Hematopoietic multipotent progenitor cell treated with erythropoietin and hydrocortisone succinate and interleukin-3 and kit ligand, for 6 days (in vitro differentiated cells): ENCODE measurements at places on chromosomes 3 and 15.

DNA sequence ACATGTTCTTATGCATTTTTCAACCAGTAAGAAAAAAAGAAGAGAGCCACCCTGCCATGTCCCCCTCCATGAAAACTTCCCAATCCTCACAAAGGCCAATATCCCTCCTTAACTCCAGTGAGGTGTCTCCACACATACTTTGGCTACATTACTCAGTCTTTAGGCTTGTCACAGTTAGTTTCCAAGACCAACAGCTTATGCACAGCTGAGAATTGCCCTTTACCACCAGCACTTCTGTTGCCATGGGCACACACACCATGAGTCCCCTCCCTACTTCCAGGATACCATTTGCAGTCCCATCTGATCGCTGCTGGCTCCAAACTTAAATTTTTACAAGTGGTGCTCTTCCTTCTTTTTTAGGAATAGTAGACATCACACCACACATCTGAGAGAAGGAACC is 150.3 kb upstream of the STRIT1 start:
- no peak for DNase-seq

GRCh38 chr15:25186411-25186810 is 231.6 kb downstream of the SNRPN start:
- DNase-seq: no peak

- peak; percentile 85 for DNase-seq
Observed at GRCh38 chr15:77118882-77119321, 48.0 kb upstream of the TSPAN3 start.

DNA sequence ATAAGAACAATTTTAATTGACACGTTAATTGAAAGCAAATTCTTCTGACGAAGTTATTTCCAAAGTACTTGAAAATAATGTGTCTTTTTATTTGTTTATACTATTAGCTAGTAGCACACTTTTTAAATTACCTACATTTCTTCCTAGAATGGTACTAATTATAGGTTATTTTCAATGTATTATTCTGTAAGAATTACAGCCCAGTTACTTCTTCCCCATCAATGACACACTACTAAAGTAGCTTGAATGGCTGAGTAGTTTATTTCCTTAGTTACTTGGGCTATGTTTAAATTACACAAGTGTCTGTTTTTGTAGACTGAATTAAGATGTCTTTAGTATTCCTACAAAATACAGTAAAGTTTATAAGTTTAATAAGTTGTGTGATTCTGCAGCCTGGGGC is 217.6 kb upstream of the IL12A start:
- DNase-seq: no peak

DNA sequence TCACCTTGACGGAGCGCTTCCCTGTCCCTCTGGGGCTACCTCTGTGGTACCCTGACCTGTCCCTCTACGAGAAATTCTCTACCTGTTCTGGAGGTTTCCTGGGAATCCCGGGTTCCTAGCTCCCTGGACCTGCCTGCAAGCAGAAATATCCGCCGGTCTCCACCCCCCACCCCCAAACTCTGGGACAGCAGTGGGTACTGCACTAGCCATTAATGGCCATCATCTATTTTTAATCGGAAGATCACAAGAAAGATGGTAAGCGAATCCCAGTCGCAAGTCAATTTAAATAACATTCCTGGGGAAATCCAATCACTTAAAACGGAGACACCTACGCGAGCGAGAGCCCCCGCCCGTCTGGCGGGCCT is 429 bp upstream of the C3orf80 start:
- no peak for DNase-seq

GRCh38 chr3:162224746-162225145 is 728.1 kb downstream of the OTOL1 start:
- no peak for DNase-seq

DNA sequence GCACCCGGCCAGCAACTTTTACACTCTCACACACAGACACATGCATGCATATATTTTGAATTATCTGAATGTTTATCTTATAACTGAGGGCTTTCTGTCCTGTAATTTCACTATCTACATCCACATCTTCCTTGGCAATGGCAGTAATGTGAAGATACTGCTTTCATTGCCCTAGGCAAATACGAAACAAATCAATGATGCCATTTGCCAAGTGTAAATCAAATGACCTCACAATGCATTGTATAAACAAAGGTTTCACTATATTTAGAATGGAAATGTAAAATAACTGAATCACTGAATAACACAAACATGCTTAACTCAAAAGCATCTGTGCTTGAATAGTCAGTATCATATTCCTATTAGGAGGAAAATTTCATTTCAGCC is 455.6 kb downstream of the TBL1XR1 start:
- DNase-seq: no peak

DNA sequence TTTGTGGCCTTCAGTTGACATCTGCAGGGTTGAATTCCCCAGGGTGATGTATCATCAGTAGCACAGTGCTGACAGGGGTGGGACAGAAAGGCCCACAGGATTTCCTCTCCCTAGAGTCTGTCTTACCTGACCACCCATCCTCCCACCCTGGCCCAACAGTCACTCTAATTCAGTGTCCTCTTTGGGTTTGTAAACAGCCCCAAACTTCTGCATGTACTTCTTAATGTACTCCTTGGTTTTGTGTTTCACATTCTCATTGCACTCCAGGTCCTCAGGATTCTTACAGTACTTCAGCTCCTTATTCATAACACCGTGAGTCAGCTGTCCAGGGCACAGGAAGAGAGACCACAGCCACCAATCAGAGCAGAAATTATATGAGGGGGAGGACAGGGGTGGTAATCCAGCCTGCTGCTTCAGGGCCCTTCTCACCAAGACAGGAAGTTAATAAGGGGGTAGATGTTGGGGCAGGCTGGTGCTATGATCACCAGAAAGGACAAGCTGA is 37.5 kb downstream of the NBEAL2 start:
- peak; percentile 70 for DNase-seq

DNA sequence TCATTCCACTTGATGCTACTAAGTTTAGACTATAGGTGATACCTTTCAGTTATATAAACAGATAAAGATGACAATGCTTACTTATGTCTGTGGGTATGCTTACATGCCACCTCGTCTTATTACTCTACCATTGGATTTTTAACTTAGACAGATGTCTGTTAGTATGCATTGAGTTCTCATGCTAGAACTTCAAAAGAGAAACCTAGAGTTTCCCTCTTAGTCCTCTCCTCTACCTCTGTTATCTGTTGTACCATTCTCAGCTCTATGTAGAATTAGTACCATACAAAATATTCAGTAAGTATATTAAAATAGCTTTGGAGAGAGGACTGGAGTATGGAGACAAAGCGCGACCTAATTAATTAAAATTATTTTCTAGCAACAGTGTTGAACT is 111.3 kb downstream of the BBX start:
- DNase-seq: no peak

DNA sequence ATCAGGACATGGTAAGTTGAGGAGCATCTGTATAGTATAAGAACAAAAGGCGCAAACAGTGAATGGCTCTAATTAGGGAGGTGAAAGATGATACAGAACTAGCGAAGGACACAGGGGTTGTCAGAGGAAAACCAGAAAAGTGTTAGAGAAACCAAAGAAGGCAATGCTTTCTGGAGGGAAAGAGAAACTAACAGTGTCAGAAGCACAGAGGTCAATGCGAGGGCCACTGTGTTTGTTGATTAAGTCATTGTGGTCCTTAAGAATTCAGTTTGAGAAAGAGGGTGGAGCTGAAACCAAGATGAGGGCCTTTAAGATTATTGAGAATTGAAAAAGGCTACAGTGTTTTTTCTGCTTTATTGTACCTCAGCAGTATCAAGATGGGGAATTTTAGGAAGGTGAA is 28.8 kb downstream of the ATG7 start:
- DNase-seq: no peak

DNA sequence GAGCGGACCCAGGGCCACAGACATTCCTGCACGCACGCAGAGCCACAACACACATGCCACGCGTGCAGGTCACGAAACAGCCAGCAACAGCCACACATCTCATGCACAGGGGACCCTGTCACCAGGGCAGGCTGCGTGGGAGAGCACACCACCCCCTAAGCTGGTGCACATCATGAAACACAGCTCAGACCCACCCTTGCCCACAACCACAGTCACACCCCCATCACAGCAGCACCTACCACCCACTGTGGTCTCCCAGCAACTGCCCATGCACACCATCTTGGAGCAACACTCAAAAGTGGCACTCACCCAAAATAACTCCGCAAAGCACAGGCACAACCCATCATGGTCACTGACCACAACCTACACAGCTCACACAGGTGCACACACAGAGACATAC is 75.7 kb downstream of the OCA2 start:
- no peak for DNase-seq

DNA sequence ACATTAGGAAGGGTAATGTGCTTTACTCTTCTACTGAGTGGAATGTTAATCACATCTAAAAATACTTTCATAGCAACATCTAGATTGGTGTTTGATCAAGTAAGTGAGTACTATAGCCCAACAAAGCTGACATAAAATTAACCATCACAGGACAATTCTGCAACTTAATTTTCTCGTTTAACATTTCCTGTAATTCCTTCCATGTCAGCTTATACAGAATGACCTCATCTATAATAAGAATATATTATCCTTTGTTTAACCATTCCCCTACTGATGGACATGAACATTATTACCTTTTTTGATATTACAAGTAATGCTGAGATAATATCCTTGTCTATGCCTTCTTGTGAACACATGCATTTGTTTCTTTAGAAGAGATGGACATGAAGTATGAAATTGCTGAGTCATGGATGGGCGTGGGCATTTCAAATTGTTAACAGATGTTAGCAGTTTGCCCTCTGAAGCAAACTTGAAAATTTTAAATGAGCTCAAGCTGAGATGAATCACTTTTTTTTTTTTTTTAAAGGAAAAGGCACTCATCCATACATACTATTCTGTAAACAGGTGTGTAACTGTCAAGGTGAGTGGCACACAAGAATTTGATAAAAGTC is 85.1 kb downstream of the OXNAD1 start:
- DNase-seq: peak; percentile 28

DNA sequence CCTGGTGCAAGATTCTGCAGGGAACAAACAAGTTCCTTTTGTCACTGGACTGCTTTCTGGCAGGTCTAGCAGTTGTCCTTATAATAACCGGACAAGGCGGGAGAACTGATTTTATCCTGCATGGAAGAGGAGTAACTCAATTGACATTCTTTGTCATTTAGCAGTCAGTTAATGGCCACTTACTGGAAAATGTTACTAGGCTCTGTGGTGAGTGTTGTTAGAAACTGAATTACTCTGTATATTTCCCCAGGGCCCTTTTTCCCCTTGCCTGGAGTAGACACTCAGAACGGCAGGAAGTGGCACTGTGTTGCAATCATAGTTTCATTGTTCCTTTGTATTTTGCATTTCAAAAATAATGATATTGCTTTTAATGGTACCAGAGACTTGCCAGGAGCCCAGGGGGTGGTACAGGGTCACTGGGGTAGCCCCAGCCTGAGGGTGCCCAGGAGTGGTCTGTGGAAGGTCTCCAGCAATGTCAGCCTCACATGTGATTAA is 318.6 kb upstream of the LRRFIP2 start:
- DNase-seq: peak; percentile 48

DNA sequence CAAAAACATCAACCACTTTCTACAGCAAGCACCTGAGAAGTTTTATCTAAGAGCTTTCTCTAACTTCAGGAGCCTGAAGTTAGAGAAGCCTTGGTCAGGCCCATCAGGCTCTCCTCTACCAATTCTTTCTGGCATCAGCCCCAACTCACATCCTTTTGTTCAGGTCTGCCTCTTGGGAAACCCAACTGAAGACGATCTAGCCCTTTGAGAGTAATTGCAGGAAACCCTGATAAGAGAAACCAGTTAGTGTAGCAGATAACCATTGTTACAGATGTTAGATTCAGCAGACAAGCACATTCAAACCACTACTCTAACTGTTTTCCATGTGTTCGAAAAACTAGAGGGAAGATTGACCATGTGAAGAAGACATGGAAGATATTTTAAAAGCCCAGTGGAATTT is 27.0 kb upstream of the DYNC1LI1 start:
- DNase-seq: peak; percentile 51

- DNase-seq: no peak
Observed at GRCh38 chr3:29971895-29972294, 634.5 kb upstream of the TGFBR2 start.

GRCh38 chr15:40807028-40807887 is at the start of the genes DNAJC17 and ZFYVE19:
Gene DNAJC17 (minus strand): TSS chr15:40807473. CDS start chr15:40807446, 27 bp downstream.
Gene ZFYVE19 (plus strand): TSS chr15:40807089. CDS start chr15:40807590, 501 bp downstream.
- peak; percentile 99 for DNase-seq

- DNase-seq: no peak
Observed at GRCh38 chr3:129741794-129742193, 135.3 kb upstream of the PLXND1 start.

DNA sequence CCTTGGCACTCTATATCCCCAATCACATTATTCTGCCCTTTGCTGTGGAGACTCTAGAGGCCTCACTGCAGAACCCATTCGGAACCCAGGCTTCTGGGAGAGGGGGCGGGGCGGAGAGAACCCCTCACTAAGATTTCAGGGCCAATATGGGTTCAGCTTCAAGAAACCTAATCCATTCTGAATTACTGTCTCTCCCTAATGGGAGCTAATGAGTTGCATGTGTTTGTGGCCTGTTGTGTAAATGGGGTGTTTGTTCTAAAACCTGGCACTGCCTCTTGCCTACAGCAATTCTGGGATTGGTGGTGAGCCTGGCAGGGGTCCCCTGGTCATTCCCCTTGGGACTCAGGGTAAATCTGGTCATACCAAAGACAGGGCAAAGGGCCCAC is 605 bp upstream of the RASL12 start:
- DNase-seq: no peak

- DNase-seq: no peak
Observed at GRCh38 chr3:31013843-31014242, 119.4 kb upstream of the GADL1 start.

GRCh38 chr15:75091814-75092213 is 68.4 kb downstream of the PPCDC start:
- DNase-seq: no peak

GRCh38 chr15:79981831-79982455 is 10.9 kb upstream of the BCL2A1 start:
- peak; percentile 47 for DNase-seq

- no peak for DNase-seq
Observed at GRCh38 chr15:60795471-60795870, 316.5 kb upstream of the ICE2 start.

DNA sequence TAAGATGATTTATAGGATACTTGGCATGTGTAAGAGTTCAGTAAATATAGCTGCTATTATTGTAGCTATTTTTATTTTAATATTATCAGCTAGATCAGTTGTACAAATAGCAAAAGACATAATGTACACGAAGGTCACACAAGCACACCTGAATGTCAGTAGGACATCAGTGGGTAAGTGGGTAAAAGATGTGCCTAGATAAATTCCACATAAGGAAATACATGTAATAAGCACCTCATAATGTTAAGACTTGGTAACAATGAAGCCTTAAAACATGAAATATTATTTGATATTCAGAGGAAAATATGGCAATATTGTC is 41.5 kb downstream of the ABHD2 start:
- no peak for DNase-seq

DNA sequence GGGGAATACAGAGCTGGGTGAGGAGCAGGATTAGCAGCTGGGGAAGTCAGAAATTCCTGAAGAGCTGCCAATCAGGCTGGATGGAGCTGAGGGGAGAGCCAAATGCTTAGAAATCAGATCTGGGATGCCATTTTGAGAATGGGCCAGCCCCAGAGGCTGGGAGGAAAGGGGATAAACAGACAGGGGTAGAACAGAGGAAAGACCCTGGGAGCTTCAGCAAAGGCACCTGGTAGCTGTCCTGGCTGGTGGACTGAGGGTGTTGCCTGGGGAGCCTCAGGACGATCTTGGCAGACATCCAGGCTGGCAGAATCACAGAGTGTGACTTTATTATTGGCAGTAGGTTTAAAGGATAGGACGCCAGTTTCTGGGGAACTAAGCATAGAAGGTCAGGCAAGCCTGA is 97.8 kb downstream of the SQOR start:
- DNase-seq: no peak

- no peak for DNase-seq
Observed at GRCh38 chr3:27824312-27825200, 102.4 kb upstream of the EOMES start.
